Caudate nucleus (tissue), 63 donors: ENCODE measurements at places on chromosomes 16 and 17.

- DNase-seq: no peak
Observed at GRCh38 chr17:18156171-18156975, 27.3 kb upstream of the ALKBH5 start.

DNA sequence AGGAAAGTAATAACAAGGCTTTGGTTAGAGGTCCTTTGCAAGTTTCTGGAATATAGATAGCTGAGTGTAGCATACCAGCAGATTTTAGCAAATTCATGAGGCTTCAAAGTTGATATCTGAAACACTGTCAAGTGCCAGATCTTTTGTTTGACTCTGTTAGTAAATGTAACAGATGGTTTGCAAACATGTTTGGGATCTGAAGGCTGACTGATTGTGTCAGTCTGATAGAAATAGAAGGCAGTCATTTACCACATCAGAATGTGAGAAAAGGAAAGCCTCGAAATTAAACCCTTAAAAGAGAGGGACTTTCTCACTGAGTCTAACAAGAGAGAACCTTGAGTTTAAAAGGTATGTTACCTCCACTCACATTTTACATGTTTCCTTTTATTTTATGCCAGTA lies 371.5 kb downstream of the KIF2B start:
- no peak for DNase-seq

DNA sequence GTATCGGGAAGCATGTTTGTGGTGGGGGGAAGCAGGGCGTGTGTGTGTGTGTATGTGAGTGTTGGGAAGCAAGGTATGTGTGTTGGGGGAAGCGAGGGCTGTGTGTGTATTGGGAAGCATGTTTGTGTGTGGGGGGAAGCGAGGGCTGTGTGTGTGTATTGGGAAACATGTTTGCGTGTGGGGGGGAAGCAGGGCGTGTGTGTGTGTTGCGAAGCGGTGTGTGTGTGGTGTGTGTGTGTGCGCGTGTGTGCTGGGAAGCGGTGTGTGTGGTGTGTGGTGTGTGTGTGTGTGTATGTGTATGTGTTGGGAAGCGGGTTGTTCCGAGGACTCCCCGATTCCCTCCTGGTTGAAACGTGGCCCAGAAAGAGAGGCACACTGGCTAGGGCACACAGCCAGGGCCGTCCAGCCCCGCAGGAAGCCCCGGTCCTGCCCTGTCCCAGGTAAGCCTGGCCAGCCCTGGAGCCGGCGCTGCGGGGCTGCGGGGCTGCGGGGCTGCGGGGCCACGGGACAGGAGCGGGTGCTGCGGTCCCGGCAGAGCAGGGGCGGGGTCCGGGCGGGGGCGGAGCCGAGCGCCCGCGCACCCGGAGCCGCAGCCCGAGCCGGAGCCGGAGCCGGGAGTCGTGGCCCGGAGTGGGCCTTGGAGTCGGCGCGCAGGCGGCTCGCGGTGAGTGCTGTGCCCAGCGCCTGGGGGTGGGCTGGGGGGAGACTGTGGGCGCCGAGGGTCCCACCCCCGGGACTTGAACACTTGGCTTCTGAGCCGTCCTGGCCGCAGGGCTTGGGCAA lies at the start of gene NOD2:
Gene NOD2 (plus strand): TSS at position 608 of the 783 bp plus-strand sequence. CDS start 5,890 bp downstream, outside the sequence.
- DNase-seq: no peak

DNA sequence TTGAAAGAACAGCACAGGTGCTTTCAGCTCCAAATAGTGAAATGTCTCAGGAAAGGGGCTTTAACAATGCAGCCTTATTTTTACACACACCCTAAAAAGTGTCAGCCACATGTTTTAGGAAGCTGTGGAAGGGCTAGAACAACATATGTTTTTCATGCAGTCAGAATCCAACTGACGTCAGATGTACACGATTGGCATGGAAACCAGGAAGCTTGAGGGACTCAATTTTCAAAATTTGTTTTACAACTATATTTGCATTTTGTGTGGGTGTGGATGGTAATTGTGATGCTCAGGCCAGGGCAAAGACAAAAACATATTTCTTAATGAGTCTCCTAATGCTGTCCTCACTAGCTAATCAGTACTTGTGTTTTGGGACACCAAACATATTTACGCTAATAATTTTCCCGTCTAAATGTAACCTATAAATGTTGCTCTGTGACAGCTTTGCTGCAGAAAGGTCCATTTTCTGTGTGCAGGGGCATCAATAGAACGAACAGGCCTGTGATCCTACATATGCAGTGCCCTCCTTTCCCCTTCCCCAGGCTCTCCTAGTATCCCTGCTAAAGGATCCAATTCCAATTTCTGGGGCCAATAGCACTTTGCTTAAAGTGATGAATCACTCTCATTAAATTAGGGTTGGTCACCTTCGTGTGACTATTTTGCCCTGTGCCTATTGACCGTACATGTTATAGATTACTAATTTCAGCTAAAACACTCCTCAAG lies 434.0 kb upstream of the CDH5 start:
- no peak for DNase-seq

- DNase-seq: no peak
Observed at GRCh38 chr17:44751806-44752205, 7.0 kb upstream of the ADAM11 start.

DNA sequence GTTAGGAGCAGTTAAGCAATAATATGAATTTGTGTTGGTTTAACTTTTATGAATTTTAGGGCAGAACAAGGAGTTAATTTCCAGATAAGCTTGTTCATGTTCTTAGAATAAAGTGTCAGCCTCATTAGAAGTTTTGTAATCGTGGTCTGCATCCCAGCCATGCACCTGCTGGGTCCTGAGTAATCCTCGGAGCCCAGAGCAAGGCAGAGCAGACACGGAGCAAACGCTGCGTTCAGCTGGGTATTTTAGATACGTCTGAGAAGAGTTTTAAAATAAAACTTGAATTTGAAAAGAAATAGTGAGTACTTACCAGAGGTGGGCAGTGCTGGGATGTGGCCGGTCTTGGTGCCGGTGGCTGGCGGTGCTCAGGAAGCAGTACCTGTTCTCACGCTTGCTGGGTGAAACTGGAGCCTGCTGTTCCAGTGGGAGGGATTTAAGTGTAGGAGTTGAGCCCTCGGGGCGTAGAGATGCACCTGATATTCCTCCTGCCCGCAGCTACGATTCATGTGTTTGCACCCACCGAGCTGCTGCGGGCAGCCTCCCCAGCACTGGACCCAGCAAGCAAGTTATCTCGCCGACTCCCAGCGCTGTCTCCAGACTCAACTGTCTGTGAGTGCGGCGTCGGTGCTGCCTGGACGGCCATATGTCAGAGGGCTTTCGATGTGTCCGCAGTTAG lies at the start of gene ZNF750:
Gene ZNF750 (minus strand): TSS at position 406 of the 676 bp plus-strand sequence. CDS start 7,568 bp downstream, outside the sequence.
- no peak for DNase-seq

GRCh38 chr17:69947027-69947759 lies 127.8 kb upstream of the KCNJ16 start:
- no peak for DNase-seq

- DNase-seq: no peak
Observed at GRCh38 chr16:51542981-51543815, 392.1 kb upstream of the SALL1 start.

DNA sequence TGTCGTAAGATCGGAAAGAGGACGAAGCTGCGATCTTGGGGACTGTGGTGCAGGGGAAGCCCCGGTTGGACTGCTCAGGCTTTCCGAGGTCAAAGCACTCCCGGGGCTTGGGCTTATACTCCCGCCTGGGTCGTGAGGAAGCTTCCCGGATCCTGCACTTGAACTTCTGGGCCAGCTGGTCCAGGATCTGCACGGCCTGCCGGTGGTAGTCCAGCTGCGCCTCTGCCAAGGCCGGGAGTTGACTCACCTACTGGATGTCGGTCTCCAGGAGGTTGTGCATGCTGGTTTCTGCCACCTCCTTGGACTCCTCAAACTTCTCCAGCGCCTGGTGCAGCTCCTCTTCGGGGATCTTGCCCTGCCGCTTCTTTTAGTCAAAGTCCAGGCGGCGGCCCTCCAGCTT lies 99.2 kb downstream of the KPNA2 start:
- DNase-seq: no peak

GRCh38 chr17:64442541-64442971 lies 6.4 kb upstream of the MILR1 start:
- DNase-seq: no peak

- no peak for DNase-seq
Observed at GRCh38 chr16:67260426-67261063, 11.8 kb downstream of the SLC9A5 start.

DNA sequence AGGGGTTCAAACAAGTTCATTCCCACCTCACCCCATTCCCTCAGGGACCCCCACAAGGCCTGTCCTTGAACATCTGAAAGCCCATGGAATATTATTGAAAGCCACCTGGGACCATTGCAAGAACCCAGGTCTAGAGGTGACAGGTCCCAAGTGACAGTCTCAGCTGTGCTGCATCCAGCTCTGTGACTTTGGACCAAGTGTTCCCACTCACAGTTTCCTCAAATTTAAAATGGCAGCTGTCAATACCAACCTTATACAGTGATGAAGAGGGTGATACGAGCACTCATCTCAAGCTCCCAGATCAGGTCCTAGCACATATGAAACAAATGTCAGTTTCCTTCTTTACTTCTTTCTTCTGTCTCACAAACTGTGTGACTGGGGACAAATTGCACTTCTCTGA lies 9.1 kb downstream of the ERAL1 start:
- DNase-seq: no peak

GRCh38 chr17:40178021-40178601 lies 841 bp downstream of the RAPGEFL1 start:
- no peak for DNase-seq

GRCh38 chr17:80182845-80183223 lies 13.0 kb downstream of the CARD14 start:
- DNase-seq: no peak

DNA sequence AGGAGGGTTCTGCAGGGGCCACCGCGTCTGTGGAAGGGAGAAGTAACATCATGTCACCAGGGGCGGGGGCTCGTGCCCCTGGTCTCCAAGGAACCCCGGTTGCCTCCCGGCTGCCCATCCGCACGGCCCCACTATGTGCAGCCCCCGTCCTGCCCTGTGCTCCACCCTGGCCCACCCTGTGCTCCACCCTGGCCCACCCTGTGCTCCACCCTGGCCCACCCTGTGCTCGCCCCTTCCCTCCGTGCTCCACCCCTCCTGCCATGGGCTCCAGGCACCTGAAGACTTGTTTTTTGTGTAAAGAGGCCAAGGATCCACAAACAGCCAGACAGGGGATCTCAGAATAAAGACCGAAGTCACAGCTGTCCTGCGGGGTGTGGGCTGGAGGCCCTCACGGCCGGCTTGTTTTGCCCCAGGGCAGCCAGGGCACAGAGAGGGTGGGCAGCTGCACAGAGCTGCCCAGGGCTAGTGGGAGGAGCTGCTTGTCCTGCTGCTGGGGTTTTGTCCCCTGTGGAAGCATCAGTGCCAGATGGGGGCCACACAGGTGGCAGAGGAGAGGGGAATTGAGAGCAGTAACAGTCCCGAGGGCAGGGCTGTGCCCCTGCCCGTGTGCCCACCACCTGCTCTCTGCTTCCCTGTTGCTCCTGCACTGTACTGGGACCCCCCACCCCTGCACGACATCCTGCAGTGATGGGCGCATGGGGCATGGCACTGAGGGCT lies 147.0 kb upstream of the CIBAR2 start:
- DNase-seq: no peak

DNA sequence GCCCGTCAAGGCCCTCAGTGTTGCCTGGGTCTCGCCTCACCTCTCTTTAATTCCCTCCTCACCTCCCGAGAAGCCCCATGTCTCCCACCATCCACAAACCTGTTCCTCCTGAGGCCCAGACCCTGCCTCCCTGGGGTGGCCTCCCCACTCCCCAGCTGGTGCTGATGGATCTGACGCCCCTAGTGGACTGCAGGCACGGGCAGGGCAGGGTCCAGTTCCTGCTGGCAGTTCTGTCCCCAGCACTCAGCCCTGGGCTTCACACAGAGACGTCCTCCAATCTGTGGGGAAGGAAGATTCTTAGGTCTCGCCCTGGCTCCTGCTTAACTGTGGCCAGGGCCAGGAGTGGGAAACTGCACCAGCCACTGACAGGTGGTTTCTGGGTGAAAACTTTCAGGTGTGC lies 108.8 kb downstream of the AMFR start:
- DNase-seq: no peak

GRCh38 chr17:83201206-83202001 lies 122.0 kb downstream of the METRNL start:
- no peak for DNase-seq

DNA sequence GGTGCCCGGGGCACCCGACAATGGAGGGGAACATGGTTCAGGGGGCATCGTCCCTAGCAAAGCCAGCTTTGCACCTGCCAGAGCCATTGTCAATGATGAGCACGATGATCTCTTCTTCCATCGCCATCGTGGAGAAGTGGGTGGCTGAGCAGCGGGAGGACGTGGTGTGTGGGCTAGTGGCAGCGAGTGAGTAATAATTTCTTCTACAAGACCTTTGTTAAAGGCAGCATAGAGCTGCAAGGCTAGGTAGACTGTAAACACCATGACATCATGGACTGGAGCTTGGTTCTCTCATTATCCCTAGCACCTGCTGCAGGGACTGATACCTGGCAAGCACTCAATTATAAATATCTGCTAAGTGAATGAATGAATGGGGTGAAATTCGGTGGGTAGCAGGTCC lies 6.7 kb upstream of the HEATR3 start:
- DNase-seq: no peak

GRCh38 chr16:12869698-12870427 lies 31.5 kb upstream of the SHISA9 start:
- no peak for DNase-seq

- no peak for DNase-seq
Observed at GRCh38 chr16:29290631-29291247, 115.8 kb downstream of the NPIPB11 start.

GRCh38 chr17:16352303-16352666 lies 984 bp downstream of the CENPV start:
- DNase-seq: peak; percentile 46

- DNase-seq: no peak
Observed at GRCh38 chr16:17403156-17403809, 67.5 kb downstream of the XYLT1 start.

- no peak for DNase-seq
Observed at GRCh38 chr17:10292057-10292937, 80.5 kb downstream of the MYH13 start.

DNA sequence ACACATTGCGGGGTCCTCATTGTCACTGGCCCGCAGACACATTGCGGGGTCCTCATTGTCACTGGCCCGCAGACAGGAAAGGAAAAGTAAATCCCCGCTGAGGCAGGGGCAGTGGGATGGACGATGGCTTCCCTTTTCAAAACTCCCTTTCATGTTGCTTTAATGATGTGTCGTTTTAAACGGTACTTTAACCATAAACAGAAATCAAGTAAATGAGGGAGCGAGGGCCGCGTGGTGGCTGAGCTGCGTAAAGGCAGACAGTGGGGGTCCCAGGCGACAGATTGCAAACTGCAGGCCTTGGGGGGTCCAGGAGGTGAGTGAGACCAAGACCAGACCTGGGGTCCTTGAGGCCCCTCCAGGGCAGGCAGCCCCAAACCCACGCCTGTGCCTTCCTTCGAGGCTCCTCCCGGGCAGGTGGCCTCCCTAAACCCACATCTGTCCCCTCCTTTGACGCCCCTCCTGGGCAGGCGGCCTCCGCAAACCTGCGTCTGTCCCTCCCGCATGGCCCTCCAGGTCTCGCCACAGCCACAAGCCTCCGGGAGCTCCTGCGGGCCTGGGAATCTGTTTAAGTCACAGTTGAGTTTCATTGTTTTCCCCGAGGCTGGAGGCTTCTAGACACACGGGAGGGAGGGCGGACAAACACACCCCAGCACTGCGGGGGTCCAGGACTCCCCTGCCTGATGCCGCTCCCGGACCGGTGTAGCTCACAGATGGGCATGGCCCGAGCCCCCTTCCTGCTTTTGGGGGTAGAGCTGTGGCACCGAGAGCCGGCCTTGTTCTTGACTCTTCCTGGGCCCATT lies 7.3 kb downstream of the PIEZO1 start:
- no peak for DNase-seq

GRCh38 chr17:78745407-78746088 lies 36.5 kb downstream of the CYTH1 start:
- DNase-seq: no peak
